ENCODE measurements at places on chromosomes 1 and 21.

- DNase-seq: no peak
These were observed 5.5 kb downstream of the TNFRSF25 start for GRCh38 chr1:6460301-6461050.

GRCh38 chr1:55474168-55474786 is 259.1 kb upstream of the USP24 start:
- DNase-seq: no peak

DNA sequence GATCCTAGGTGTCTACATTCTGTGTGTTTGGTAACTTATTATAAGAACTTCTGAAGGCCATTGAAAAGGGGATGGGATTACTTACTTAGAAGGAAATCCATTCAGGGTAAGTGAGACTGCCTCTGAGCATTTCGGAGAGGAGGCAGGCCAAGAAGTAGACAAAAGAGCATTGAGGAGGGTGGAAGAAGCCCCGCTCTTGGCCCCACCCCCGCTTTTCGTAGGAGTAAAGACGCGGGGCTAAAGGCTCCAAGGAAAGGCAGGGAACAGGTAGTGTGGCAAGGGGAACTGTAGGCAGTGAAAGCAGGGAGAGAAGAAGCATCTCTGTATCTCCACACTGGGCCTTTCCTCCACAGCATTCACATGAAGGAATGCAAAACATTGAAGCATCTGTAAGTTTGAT is 51.8 kb upstream of the GRIK1 start:
- DNase-seq: no peak

DNA sequence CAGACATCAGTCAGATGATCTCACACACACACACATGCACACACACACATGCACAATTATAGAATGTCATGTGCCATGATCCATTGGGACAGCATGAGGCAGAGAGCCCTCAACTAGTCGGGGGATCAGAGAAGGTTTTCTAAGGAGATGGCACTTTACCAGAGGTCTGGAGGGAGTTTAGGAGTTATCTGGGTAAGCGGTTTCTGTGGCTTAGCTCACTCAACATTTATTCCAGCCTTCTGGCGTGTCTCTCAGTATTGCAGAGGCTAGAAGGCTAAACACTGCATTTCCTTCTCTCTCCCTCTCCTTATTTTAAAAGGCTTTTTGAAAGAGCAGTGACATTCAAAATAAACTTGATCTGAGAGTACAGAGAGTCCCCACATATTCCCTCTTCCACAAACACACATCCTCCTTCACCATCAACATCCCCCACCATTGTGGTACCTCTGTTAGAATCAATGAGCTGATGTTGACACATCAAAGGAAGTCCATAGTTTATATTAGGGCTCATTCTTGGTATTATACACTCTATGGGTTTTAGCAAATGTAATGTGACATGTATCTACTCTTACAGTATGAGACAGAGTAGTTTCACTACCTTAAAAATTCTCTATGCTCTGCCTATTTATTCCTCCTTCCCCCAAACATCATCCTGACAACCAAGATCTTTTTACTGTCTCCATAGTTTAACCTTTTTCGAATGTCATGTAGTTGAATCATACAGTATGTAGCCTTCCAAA is 9.0 kb upstream of the PLA2G2A start:
- no peak for DNase-seq

GRCh38 chr21:39097335-39097861 is 85.9 kb downstream of the PSMG1 start:
- DNase-seq: no peak

- no peak for DNase-seq
These were observed 1.6 kb downstream of the STPG1 start for GRCh38 chr1:24411963-24412362.

Data from HEK293T (cell line).